ENCODE measurements at places on chromosomes 16 and 17.

DNA sequence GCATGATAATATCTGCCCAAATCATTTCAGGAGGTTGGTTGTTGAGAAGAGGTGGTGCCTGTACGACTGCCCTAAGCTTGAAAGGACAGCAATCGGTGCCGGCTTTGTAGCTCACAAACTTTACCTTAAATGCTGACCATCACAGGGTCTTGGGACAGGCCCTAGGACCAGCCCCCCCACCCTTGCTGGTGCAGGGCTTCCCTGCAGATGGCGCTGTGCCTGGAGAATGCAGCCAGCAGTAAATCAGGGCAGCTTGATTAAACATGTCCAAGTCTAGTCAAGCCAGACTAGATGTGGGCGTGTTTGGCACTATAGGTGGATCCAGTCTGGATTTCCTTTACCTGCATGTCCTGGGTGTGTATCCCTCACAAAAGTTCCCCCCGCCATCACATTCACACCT, 135.5 kb upstream of the CRHR1 start:
- DNase-seq, result no peak

- DNase-seq, result no peak
These were observed 305.2 kb upstream of the IRX3 start for GRCh38 chr16:54591816-54592246.

DNA sequence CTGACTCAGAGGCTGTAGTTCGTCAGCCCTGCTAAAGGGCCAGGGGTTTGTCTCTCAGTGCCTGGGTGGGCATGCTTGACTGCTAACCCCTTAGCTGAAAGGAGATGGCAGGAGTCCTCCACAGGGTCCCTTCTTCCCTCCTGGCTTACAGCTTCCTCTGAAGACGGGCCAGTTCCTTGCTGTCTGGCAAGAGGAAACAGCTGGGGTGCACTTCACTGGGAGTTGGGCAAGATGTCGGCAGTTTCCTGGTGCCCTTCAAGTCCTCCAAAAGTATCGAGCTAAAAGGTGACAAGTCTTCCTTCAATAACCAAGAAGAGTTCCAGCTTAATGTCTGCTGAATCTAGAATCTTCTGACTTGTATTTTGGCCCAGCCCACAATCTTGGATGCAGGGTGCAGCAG, 23.4 kb downstream of the NUP85 start:
- DNase-seq, result no peak

- no peak for DNase-seq
These were observed 119.2 kb downstream of the METRNL start for GRCh38 chr17:83198366-83199341.

- DNase-seq, result no peak
These were observed 502.1 kb downstream of the GRIN2A start for GRCh38 chr16:9680019-9680655.

DNA sequence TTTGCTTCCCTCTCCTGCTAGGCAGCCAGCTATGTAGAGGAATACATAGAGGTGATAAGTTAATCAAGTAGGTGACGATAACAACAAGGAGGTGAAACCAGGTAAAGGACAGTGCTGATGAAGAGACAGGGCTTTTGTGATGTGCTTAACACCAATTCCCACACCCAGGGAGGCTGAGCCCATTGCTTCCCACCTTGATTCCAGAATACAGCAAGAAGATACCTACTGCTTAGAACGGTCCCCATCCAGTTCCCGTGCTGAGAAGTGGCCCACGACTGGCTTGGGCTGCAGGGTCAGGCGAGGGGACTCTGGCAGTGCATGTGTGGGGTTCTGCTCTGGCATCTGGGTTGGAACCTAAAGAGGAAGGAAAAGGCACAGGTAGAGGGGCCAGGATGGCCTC, 16.1 kb upstream of the GFAP start:
- DNase-seq, result no peak
